Neural cell (in vitro differentiated cells): ENCODE measurements at places on chromosomes 5 and 9. TPM values are rescaled to one million over a fixed set of nuclear protein-coding genes. Genes with fewer than 3 reads are reported as not detected.

SPINK7 gene
- not detected in 2 replicates for polyA plus RNA-seq

HAPLN1 gene
- 0.10 TPM in 2 replicates for polyA plus RNA-seq

AFAP1L1 gene
- not detected in 2 replicates for polyA plus RNA-seq

SLC6A7 gene
- 1.5 and 4.6 TPM in 2 replicates for polyA plus RNA-seq

OR13C3 gene
- polyA plus RNA-seq = not detected in 2 replicates

VPS13A gene
- polyA plus RNA-seq = 20.6 and 21.1 TPM in 2 replicates

SLC6A3 gene
- 0.77 TPM in 1 of 2 replicates, not detected in the other for polyA plus RNA-seq

HEXB gene
- polyA plus RNA-seq = 23.1 and 25.2 TPM in 2 replicates

ECPAS gene
- polyA plus RNA-seq = 34.7 and 42.6 TPM in 2 replicates

DMGDH gene
- 0.70 and 0.93 TPM in 2 replicates for polyA plus RNA-seq

LRRC19 gene
- not detected in 2 replicates for polyA plus RNA-seq
